Astrocyte (in vitro differentiated cells and primary cell): ENCODE measurements at places on chromosomes 7 and 10. TPM values are rescaled to one million over a fixed set of nuclear protein-coding genes. Genes with fewer than 3 reads are reported as not detected.

- no peak for DNase-seq
- no peaks in the 10 kb centered on the region for H3K4me1 ChIP-seq
- H3K36me3 ChIP-seq = no peaks in the 10 kb centered on the region
- no peak overlapping the region for H3K27ac ChIP-seq
- peaks cover 94% of the 10 kb centered on the region for H3K27me3 ChIP-seq
Measured at GRCh38 chr7:27244488-27245123, 2.0 kb downstream of the EVX1 start.

GRCh38 chr7:79923953-79924352 lies 210.7 kb upstream of the GNAI1 start:
- no peaks in the 10 kb centered on the region for H3K4me1 ChIP-seq
- no peaks in the 10 kb centered on the region for H3K27me3 ChIP-seq
- DNase-seq = no peak
- H3K36me3 ChIP-seq = no peaks in the 10 kb centered on the region

GRCh38 chr7:151607464-151607867 lies 87.8 kb upstream of the RHEB start:
- no peak overlapping the region for H3K27ac ChIP-seq
- DNase-seq = peak; percentile 51
- peaks cover 12% of the 10 kb centered on the region for H3K4me1 ChIP-seq
- no peak overlapping the region for H3K4me3 ChIP-seq

- DNase-seq = peak; percentile 43
- H3K27ac ChIP-seq = peak within 1 kb of the TSS; percentile 81
Measured at GRCh38 chr7:80134536-80135308, at the start of gene GNAI1. GNAI1 (plus strand) TSS chr7:80134831; CDS start chr7:80135161, 330 bp downstream.

- no peaks in the 10 kb centered on the region for H3K4me1 ChIP-seq
- DNase-seq = peak; percentile 33
- H3K36me3 ChIP-seq = no peaks in the 10 kb centered on the region
- H3K27me3 ChIP-seq = no peaks in the 10 kb centered on the region
- no peak overlapping the region for H3K4me3 ChIP-seq
Measured at GRCh38 chr7:129295015-129295423, 70.2 kb downstream of the AHCYL2 start.

DNA sequence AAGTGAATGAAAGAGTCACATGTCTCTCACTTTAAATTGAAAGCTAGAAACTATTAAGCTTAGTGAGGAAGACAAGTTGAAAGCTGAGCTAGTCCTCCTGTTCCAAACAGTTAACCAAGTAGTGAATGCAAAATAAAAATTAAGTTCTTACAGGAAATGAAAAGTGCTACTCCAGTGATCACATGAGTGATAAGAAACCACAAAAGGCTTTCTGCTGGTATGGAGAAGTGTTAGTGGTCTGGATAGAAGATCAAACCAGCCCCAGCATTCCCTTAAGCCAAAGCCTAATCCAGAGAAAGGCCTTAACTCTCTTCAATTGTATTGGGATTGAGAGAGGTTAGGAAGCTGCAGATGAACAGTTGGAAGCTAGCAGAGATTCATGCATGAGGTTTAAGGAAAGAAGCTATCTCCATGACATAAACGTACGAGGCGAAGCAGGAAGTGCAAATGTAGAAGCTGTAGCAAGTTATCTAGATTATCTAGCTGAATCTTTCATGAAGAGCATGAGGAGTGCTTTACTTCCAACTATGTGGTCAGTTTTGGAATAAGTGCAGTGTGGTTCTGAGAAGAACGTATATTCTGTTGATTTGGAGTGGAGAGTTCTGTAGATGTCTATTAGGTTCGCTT lies 261.6 kb downstream of the MDFIC start:
- peak; percentile 72 for DNase-seq
- no peaks in the 10 kb centered on the region for H3K27me3 ChIP-seq
- no peaks in the 10 kb centered on the region for H3K4me1 ChIP-seq
- H3K27ac ChIP-seq = no peak overlapping the region
- no peak overlapping the region for H3K4me3 ChIP-seq
- H3K36me3 ChIP-seq = no peaks in the 10 kb centered on the region

EIF3B gene
- total RNA-seq = 198 and 213 TPM in 2 replicates

DDC gene
- not detected in 2 replicates for total RNA-seq

XRCC2 gene
- 1.2 and 1.6 TPM in 2 replicates for total RNA-seq

ICA1 gene
- 4.9 and 8.0 TPM in 2 replicates for total RNA-seq
